K562 (cell line): ENCODE measurements at places on chromosomes 2 and 18.

- DNase-seq = no peak
Observed at GRCh38 chr2:162086904-162087303, 12.9 kb upstream of the DPP4 start.

- no peak for DNase-seq
Observed at GRCh38 chr2:38164881-38165280, 88.9 kb upstream of the CYP1B1 start.

DNA sequence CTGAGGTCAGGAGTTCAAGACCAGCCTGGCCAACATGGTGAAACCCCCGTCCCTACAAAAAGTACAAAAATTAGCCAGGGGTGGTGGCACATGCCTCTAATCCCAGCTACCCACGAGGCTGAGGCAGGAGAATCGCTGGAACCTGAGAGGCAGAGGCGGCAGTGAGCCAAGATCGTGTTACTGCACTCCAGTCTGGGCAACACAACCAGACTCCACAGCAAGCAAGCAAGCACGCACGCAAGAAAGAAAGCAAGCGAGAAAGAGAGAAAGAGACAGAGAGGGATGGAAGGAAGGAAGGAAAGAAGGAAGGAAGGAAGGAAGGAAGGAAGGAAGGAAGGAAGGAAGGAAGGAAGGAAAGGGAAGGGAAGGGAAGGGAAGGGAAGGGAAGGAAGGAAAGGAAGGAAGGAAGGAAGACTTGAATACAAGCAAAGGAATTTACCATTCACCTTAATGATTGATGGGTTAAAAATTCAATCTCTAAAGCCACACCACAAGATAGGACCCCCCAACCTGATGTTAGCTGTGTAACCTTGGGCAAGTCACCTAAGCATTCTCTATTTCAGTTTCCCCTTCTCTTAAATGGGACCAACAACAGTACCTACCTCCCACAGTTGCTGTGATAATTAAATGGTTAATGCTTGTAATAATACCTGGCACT, 181.7 kb downstream of the ATAD2B start:
- no peak for DNase-seq

DNA sequence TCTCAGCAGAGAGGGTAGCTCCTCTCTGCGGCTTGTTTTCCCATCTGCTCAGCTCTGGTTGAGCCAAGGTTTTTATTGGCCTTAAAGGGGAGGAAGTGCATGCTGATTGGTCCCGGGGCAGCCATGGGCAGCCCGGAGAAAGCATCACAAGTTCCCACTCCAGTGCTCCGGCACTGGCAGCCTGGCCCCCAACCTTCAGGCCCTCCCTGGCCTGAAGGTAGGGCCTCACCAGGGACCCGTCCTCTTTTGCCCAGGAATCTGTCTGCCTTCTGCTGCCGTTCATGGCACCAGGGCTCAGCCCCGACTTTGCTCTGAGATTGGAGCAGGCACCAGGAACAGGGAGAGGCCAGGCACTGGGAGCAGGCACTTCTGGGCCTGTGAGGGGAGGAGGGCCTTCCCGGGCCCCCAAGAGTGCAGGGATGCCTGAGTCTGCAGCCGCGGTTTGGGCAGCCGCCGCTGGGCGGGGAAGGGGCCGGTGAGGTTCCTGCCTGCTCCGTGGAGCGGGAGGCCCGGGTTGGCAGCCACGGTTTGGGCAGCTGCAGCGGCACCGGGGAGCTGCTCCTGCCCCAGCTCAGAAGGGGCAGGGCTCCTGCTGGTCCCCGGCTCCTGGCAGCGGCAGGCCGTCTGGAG, 17.5 kb upstream of the ILKAP start:
- DNase-seq = no peak

DNA sequence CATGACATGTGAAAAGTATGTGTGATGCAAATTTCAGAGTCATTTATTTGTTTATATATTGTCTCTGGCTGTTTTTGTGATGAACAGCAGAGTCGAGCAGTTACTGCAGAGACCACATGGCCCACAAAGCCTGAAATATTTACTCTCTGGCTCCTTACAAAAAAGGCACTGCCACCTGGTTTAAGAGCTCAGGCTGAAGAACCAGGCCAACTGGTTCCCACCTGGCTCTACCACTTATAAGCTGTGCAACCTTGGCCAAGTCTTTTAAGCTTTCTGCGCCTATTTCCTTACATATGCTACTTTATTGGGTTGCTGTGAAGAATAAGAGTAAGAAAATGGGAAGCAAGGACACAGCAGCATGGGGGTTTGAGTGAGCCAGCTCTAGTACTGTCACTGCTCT, 207.6 kb downstream of the L3MBTL4 start:
- DNase-seq = no peak

DNA sequence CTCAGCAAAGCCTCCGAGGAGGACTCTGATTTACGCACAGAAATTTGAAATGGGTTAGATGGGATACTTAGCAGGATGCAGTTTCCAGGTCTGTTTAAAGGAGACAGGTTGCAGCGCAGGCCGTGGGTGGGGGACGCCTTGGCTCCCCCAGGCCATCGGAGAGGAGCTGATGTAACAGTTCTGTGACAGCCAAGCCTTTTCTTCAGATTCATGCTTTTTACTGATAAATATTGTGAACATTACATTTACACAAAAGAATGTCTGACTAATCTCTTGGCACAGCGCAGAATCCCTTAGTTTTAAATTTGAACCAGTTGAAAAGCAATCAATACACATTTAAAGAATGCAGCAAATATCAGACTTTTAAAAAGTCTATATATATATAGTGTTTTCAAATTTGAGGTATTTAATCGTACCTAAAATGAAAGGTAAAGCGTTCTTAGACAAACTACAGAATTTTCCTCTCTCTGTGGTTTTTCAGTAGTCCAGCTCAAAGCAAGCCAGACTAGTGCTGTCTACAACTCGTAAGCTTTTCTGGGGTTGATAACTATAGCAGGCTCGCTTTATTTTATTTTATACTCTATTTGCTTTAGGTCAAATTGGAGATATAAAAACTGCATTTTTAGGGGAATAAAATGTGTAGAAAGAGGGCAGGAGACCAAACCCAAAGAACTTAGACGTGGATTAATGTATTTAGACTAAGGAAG, 221.9 kb downstream of the PIEZO2 start:
- no peak for DNase-seq

DNA sequence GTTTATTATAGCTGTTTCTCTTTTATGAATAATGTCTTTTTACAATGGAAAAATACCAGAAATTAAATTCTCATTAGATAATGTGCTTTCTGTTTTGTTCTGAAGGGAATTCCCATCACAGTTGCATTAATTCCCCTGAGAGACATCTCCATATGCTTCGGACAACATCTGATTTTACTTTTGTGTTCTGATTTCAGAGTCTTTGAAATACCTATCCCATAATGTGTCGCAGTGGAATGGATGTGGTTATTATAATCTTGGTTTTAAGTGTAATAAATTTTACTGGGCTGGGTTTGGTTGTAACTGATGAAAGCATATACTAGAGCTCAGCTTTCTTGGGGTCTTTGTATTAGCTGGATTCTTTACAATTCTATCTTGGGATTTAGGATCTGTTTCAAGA, 12.5 kb downstream of the SPTBN1 start:
- no peak for DNase-seq

- DNase-seq = no peak
Observed at GRCh38 chr2:118732432-118732831, 115.0 kb downstream of the EN1 start.

GRCh38 chr2:86634352-86634751, 10.7 kb upstream of the RNF103 start:
- DNase-seq = no peak

- no peak for DNase-seq
Observed at GRCh38 chr2:206920951-206921350, 18.4 kb upstream of the CPO start.
